ENCODE measurements at places on chromosomes 12 and 14. TPM values are rescaled to one million over a fixed set of nuclear protein-coding genes. Genes with fewer than 3 reads are reported as not detected.

Gene C12orf60
- 0.54 TPM for total RNA-seq

Gene PCED1B
- total RNA-seq: 64.9 TPM

Gene FGD4
- 0.67 TPM for total RNA-seq

Gene OAS2
- 82.2 TPM for total RNA-seq

Gene LRTM2
- total RNA-seq: not detected

Gene HCFC2
- total RNA-seq: 14.9 TPM

Gene MMP19
- not detected for total RNA-seq

DNA sequence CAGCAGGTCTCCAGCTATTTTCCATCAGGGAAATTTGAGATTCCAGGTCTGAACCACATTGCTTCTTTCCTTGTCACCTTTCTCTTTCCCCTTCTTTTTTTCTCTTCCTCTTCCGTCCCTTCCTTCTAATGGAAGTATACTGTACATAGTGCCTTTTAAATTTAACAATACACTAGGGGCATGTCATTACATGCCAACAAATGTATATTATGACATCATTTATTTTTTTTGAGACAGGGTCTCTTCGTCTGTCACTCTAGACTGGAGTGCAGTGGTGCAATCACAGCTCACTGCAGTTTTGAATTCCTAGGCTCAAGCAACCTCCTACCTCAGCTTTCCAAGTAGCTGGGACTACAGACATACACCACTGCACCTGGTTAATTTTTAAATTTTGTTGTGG is 148.9 kb downstream of the SUDS3 start:
- no peak for DNase-seq

DNA sequence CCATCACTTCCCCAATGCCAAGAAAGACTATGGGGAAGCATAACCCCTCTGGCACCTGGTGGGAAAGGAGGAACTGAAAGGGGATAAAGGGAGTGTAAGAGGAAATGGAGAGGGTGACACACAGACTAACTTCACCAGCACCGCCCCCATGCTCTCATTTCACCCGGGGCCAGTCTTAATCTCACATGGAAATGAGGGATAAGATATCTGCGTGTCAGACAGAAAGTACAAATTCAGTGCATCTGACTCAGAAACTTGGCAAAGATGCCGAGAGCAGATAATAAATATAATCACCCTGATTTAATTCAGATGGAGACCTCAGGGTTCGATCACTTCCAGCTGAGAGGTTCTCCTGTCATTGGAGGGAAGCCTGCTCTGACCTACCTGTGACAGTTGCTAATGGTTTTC is 191.6 kb downstream of the DUSP6 start:
- DNase-seq: no peak

GRCh38 chr14:87999277-87999676 is 5.7 kb upstream of the GPR65 start:
- no peak for DNase-seq

DNA sequence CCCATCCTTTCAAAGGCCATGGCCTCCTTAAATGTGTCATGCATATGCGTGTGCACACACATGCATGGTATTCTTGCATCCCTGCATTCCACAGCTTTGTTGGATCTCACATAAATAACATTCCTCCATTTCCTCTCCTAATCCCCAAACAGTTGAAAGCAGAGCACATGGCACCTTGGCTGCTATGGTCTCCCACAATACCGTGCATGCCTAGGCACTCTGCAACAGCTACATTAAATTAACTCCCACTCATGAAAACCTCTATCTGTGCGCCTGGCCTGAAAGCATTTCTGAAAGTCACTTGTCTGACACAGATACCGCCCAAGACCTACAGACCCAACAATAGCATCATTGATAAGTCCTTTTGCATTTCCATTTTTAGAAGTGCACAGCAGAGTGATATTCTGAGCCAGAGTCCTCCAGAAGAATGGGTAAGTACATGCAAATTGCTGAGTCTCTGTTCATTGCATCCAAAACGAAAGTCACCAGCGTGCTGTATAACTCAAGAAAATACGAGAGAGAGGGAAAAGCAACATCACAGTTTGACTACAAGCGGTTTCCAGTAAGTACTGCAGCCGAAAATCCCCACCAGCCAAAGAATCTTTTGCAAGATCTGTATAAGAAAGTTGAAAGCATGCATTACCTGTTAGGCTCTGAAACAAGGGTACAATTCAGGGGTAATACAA is 436 bp downstream of the ASB2 start:
- DNase-seq: no peak

DNA sequence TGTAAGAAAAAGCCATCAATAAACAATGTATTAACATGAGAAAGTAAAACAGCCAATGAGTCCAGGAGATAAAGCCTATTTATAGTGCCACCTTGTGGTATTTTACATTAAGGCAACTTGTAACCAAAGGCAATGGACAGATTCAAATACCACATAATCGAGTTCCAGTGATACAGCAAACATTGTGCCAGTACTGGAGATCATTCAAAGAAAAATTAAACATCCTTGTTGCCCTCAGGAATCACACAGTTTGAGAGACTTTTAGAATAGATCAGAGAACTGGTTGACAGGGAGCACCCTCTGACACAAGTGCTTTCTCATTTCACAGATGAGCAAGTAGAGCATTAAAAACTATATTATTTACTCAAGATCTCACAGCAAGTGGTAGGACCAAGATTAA is 98.1 kb downstream of the DDHD1 start:
- DNase-seq: peak; percentile 67

GRCh38 chr12:32366714-32367113 is 32.6 kb upstream of the FGD4 start:
- DNase-seq: no peak

GRCh38 chr14:57939084-57939483 is 73.2 kb upstream of the SLC35F4 start:
- no peak for DNase-seq

DNA sequence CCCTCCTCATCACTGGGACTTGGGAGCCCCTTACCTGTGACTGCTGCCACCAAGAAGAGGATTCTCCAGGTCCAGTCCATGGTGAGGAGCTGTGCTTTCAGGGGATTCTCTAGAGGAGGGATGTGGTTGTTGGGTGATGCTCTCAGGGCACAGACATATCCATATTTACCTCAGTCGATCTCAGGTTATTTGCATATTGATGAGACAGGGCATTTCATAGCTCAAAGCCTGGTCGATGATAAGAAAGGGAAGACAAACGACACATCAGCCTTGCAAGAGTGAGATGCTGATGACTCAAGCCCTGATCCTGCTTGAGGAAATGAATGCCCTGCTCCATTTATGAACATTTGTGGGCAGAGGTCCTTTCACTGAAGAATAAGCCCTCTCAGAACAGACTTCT is 981.0 kb downstream of the TMEM121 start:
- DNase-seq: no peak

DNA sequence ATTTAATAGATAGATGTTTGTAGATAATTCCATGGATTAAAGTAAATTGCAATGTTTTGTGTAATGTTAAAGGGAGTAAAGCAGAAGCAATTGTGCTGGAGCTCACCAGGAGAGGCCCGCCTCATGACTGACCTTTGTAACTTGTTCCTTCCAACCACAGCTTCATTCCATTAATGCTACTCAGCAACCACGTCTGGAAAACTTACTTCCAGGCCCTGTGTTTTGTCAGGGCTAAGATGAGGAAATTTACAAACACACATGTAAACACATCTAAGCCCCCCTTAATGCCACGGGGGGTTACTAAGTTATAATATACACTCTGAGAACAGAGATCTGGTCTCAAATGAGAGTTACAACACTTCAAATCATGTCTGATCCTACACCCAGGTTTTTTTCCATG is 12.4 kb downstream of the LUM start:
- no peak for DNase-seq

- no peak for DNase-seq
Observed at GRCh38 chr12:60333461-60333860, 737.6 kb downstream of the SLC16A7 start.

GRCh38 chr14:92702441-92702918 is 45.9 kb downstream of the LGMN start:
- DNase-seq: no peak

GRCh38 chr14:95910628-95911027 is 34.0 kb downstream of the TUNAR start:
- no peak for DNase-seq

DNA sequence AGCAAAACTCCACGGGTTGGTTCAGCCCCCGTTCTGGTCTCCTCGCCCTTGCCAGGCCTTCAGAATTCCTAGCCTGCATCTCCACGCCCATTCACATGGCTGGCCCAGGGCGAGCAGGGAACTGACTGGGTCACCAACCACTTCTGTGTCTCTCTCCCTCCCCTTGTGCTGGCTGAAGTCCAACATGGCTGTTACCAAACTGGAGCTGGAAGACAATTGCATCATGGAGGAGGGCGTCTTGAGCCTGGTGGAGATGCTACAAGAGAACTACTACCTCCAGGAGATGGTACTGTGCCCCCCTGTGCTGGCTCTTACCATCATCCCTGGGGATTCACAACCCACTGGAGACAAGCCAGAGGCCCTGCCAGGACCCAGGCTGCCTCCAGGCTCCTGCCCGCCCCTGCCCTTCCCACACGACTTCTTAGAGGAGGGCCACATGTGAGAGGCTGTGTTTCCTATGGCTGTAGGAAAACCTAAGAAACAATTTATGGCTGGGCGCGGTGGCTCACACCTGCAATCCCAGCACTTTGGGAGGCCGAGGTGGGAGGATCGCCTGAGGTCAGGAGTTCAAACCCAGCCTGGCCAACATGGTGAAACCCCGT is 9.9 kb downstream of the LRRC74A start:
- no peak for DNase-seq

DNA sequence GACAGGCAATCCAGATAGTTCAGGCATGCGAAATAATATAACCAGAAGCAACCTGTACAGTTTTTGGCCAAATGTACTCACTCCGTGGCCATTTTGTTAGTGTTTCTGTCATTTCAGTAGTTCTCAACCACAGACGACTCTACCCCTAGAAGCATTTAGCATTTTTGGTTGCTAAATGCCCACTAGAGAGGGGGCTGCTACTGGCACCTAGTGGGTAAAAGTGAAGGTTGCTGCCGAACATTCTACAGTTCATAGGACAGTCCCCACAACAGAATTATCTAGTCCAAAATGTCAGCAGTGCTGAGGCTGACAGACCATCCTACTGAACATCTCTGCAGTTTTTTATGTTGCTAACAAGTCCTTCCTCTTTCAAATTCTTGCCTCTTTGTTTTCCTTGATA is 107.4 kb downstream of the TSHR start:
- DNase-seq: peak; percentile 9

GRCh38 chr12:124388679-124389137 is 93.8 kb downstream of the RFLNA start:
- peak; percentile 60 for DNase-seq

DNA sequence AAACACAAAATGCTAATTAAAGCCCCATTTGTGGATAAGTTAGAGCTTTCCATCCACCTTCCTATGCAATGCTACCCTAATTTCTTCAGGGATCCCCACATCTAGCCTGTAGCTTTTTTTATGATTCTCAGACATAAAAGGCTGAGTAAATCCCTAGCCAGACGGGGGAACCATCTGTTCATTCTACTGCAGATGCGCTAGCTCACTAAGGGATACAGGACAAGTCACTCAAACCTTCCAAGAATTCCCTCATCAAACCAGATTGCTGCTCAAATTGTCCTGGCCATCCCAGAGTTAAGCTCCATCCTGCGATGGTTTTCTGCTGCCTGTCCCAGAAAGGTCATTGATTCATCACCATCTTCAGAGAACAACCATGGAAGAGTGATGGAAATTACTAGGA is 56.7 kb downstream of the MYRFL start:
- no peak for DNase-seq

GRCh38 chr12:122051231-122051876 is 27.2 kb upstream of the MLXIP start:
- DNase-seq: no peak
